Stimulated activated CD4-positive, alpha-beta T cell treated with anti-CD3 and anti-CD28 coated beads, Interleukin-4, amount 100 ng/mL, for 1 hour (primary cell): ENCODE measurements at places on chromosomes 16 and 17.

DNA sequence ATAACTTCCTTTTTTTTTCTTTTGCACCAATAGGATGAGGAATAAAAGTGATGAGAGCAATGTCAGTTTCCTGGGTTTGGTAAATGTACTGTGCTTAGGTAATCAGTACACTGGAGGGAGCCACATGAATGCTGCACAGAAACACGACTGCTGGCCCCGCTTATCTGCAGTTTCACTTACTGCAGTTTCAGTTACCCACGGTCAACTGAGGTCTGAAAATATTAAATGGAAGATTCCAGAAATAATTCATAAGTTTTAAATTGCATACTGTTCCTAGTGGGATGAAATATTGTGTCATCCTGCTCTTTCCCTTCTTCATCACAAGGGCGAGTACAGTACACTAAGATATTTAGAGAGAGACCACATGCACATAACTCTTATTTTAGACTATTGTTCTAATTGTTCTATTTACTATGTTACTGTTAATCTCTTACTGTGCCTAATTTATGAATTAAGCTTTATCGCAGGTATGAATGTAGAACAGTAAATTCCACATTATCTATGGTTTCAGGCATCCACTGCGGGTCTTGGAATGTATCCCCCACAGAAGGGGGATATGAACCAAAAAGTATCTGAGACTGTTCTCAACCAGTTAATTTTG, 6.4 kb upstream of the LGALS3BP start:
- no peak for DNase-seq

DNA sequence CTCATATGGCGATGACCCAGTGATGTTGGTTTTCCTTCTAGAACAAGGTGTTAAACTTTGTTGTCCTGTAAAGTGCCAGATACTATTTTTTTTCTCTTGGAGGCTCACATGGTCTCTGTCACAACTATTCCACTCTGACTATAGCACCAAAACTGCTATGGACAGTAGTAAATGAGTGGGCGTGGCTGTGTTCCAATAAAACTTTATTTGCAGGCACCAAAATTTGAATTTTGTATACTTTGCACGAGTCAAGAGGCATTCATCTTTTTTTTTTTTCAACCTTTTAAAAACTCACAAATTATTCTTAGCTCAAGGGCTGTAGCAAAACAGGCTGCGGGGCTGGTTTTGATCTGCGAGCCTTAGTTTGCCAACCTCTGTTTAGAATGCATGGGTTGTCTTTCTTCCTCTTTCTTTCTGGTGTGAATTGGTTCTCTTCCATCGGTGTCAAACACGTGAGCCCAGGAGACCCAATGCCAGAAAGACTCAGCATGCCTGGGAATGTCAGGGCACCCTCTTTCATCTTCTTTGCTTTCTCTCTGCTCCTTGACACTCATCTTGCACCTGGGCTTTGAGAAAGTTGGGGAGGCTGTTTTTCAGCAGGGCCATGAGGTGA, 2.1 kb downstream of the SYT17 start:
- no peak for DNase-seq

DNA sequence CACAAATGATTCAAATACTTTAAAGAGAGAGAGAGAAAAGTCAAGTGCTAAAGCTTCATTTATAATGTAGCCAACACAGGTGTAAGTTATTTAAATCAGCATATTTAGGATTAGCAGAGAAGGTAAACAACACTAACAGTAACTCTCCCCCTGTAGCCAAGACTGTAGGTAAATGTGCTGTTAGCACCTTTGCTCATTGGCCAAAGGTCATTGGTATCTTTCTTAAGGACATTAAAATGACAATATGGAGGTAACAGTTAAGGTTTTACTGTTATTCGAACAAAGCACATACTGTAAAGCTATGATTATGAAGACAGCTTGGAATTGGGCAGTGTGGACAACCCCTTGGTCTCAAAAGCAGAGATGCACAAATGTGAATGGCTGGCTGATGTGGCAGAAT, 28.7 kb downstream of the LITAFD start:
- DNase-seq = no peak

GRCh38 chr16:2357331-2357730, 16.8 kb upstream of the ABCA3 start:
- no peak for DNase-seq

DNA sequence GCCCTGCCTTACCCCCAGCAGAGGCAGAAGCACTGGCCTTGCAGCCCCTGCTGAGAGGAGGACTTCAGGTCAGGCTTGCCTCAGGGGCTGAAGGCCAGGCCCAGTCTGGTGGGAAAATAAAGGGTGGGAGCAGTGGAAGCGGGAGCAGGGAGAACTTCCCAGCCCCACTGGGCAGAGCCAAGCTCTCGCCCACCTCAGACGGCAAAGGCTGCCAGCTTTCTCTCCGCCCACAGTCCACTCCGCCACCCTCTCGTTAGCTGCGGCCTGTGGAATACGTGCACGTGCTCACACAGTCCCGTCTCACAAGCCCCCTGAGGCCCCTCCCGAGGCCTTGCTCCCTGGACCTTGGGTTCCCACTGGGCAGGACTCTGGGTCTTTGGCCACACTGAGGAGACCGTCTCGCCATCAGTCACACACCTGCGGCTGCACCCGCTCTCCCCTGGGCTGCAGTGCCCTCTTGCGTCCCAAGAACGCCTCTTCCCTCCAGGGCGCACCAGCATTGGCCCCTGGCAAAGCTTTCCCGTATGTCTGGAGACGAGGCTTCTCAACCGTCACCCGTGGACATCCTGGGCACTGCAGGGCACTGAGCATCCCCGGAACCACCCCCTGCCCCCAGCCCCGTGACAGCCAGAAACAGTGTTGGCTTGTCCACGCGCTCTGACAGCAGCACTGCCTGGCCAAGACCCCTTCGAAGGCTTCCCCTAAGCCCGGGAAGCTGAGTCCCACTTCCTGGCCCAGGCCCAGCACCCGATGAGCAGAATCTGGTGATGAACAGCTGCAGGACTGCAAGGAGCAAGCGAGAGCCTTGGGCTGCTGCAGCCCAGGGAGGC, 8.3 kb downstream of the MRPL28 start:
- peak; percentile 75 for DNase-seq

DNA sequence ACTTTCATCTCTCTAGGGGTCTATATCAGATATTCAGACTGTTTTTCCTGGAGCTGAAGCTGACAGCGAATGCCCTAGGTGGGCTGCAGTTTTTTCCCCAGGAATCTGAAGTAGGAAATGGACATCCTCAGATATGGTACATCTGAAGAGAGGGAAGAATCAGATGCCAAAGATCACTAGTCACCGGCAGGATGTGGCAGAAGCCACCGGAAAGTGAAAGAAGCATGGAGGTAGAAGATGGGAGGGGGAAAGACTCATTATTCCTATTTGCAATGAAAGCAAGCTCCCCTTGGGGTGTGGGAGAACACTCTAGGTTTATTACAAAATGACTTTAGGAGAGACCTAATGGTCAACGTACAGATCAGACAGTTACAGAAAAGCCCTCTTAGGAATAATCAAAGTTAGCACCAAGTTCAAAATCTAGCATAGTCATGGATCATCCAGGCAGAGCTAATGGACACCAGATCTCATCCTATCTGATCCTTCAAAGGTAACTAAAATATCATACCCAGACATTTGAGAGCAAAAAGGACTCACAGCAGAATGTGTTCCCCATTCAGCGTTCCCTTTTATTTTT, 110.7 kb downstream of the HS3ST3A1 start:
- no peak for DNase-seq

GRCh38 chr16:77424871-77425604, 9.8 kb downstream of the ADAMTS18 start:
- DNase-seq = no peak

GRCh38 chr17:27607521-27608091, 23.4 kb upstream of the LGALS9 start:
- no peak for DNase-seq

DNA sequence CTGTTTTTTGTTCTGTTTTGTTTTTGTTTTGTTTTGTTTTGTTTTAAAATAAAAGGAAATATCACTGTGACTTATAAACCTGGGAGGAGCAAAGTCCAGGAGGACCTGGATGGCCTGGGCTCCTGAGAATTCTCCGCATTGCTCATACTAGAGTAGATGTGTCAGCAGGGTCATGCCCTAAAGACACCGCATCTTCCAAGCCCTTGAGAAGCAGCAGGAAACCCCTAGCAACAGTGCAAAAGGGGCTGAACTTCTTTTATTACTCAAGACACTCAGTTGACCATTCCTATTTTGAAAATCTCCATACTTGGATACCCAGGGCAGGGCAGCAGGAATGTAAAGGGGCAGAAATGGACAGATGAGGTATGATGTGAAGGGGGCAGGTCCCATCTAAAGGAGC, 51.8 kb downstream of the SYT17 start:
- DNase-seq = no peak

DNA sequence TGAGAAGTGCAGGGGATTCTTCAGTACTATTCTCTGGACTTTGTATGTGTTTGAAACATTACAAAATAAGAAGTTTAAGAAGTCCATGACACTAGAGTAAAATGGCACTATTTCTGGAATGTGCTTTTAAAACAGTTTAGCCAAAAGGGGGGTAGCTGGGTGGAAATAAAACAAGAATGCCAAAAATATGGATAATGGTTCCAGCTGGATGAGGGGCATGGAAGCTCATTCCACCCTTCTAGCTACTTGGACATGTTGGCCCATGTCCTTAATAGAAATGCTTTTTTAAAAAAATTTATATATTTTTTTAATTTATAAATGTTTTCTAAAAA, 13.1 kb downstream of the ZC3H7A start:
- no peak for DNase-seq

- no peak for DNase-seq
Observed at GRCh38 chr17:47297661-47298400, 25.9 kb upstream of the EFCAB13 start.

DNA sequence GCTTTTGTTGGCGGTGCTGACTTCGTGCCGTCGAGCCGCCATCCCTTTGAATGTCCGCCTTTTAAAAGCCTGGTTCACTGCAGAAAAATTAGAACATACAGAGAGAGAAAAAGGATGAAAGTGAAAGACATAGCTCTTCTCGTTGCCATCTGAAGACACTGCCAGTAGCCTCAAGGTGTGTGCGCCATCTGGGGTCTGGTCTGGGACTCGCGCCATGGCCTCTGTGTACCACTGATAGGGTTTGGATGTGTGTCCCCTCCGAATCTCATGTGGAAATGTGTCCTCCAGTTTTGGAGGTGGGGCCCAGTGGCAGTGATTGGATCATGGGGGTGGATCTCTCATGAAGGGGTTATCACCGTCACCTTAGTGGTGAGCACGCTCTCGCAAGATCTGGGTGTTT, 15.5 kb downstream of the GSE1 start:
- no peak for DNase-seq

- no peak for DNase-seq
Observed at GRCh38 chr16:3484318-3485096, 10.8 kb downstream of the C16orf90 start.

GRCh38 chr17:73643001-73643851, 1.0 kb downstream of the SDK2 start:
- peak; percentile 27 for DNase-seq

DNA sequence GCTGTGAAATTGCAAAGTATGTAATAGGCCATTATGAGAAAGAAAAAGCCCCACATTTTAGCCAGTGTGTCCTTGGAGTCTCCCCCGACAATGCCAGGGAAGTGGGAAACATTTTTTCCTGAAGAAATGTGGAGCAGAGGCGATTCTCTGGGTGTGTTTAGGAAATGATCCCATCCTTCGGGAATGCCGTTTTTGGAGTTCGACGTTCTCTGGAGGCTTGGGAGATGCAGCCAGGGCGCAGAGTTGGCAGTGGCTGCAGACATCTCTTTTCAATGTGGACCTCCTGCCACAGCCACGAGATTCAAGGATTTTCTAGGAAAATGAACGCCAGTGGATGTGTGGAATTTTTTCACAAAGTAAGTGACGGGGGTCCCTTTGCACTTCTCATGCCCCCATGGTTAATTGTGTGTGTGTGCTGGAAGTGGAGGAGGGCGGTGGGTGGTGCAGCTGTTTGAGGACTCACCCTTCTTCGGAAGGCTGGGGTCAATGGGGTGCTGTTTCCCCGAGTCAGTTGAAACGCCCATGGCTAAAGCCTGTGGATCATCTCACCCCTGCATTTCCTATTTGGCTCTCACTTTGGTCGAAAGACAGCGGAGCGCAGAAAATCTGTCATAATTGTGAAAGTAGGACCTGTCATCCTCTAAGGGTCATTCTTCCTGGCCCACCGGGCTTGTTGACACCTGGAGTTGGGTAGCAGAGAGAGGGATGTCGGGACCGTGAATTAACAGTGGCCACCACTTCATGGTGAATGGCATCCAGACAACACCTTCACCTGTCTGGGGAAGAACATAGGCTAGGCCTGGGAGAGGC, 73.2 kb downstream of the CMIP start:
- DNase-seq = no peak

DNA sequence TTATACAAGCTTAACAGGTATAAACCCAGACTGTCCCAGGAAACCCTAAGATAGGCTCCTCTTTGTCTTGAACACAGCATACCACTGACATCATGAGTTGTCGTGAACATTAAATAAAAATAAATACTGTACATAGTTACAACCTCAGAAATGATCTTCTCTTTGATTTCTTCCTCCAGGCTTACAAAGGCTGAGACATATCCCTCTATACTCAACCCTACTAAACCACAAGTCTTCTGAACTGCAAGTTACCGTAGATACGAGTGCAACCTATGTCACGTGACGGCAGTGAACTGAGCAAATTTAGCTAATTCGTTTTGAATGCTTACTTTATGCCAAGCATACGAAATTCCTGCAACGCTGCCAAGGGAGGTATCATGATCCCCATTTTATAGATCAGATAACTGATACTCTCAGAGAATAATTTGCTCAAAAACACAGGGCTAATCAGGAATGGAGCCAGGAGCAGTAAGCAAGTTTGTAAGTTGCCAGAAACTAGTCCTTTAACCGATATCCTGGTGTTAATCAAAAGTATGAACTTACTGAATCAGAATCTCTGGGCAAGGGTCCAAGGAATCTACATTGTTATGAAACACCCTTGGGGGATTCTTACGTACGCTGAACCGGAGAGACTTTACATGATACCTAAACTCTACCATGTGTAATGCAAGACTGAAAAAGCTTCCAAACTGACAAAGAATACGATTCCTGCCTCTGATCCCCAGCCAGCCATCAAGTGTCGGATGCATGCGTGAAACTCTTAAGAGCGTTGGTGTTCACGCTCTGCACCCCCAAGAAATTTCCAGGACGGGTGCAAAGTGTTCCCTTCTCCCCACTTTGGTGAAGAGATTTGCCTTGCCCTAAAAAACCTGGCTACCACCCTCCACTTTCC, 106.2 kb downstream of the XYLT1 start:
- DNase-seq = no peak

- DNase-seq = no peak
Observed at GRCh38 chr16:17154981-17155380, 315.8 kb downstream of the XYLT1 start.

GRCh38 chr16:71848622-71849021, 2.8 kb downstream of the ATXN1L start:
- DNase-seq = no peak

- DNase-seq = peak; percentile 32
Observed at GRCh38 chr17:2837147-2837561, 40.9 kb downstream of the RAP1GAP2 start.
